KG1 (cell line): ENCODE measurements at places on chromosomes 2 and 18.

DNA sequence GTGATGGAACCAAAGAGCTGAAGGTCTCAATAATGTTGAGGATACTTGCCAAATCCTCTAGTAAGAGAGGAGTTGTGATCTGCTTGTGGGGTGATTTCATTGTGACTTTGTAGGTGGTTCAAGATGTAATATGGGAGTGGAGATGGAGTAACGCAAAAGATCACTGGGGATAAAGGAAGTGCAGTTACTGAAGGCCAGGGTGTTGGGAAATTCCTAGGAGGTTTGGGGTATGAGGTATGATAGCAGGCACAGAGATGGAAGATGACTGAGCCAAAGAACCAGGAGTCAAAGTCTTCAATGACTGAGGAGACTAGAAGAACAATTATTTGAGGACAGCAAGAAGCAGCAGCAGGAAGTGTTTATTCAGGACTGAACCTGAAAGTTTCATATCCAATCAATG, 222.6 kb downstream of the NCKAP5 start:
- no peak for DNase-seq

GRCh38 chr18:77088963-77089722, 43.4 kb downstream of the MBP start:
- DNase-seq: no peak

GRCh38 chr2:25372405-25373268, 30.9 kb upstream of the DNMT3A start:
- no peak for DNase-seq

GRCh38 chr18:11871501-11871900, 20.3 kb downstream of the CHMP1B start:
- no peak for DNase-seq

DNA sequence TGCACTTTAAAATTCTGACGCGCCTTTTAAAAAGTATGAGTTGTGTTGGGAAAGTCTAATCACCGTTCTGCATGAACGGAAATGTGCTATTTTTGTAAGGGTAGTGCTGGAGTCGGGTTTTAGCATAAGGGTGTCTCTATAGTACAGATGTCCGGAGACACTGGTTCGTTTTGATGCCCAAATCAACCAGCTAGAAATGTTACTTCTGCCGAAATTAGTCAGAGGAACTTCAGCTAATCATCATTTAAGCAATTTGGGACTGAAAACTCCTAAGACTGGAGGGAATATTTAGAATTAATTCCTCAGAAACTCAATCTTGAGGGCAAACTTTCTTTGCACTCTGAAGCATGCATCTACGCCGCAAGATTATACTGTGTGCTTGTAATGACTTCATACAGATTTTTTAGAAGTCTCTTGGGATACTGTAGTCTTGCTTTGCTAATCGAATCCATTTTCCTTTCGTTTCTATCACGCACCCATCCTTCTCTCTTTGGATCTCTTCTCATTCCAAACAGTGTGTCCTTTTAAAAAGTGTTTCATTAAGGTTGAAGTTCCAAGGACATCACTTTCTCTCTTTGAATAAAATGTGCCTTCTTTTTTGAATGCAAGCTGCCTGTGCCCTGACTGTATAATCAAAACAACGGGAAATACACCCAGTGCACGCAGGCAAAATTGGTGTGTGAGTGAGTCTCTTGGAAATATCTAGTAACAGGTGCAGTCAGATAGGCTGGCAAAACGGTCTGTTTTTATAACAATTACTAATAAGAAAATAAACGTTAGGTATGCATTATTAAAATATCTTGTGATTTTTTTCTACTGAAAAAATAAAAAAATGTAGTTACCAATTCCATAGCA, 270.9 kb upstream of the TCF4 start:
- no peak for DNase-seq

DNA sequence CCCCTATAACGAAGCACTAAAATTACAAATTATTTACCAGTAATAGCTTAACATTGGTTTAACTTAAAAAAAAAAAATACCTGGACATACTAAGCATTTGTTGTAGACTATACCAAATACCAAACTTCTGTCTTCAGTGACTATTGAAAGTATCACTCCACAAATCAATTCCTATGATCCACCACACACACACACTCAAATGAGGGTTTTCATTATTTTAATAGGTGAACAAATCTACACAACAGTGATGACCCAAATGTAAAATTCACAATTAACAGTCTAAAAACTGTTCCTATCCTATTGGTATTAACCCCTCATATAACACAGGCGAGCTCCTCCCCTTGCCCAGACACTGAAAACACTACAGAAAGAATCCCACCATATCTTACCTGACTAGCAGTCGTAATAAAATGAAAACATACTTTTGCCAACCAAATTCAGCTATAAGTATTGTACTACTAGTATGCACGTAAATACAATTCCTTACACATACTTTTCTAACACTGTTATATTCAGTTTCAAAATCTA, 2.5 kb downstream of the SP3 start:
- DNase-seq: peak; percentile 17

- no peak for DNase-seq
Observed at GRCh38 chr2:209240204-209240603, 183.6 kb upstream of the MAP2 start.

- DNase-seq: no peak
Observed at GRCh38 chr2:134718817-134719814, at the start of gene TMEM163. Gene TMEM163, minus strand, starts transcription at chr2:134719000.
